ENCODE measurements at places on chromosomes 11 and 22. TPM values are rescaled to one million over a fixed set of nuclear protein-coding genes. Genes with fewer than 3 reads are reported as not detected.

The NLRP14 gene
- not detected for total RNA-seq

The MICALL1 gene
- 36.1 TPM for total RNA-seq

The LIF gene
- 100 TPM for total RNA-seq

The MRGPRX4 gene
- not detected for total RNA-seq

The UBQLNL gene
- total RNA-seq, result 0.20 TPM

The RAC2 gene
- total RNA-seq, result 967 TPM

The BBOX1 gene
- not detected for total RNA-seq

The ADM2 gene
- 4.6 TPM for total RNA-seq
